Psoas muscle (tissue), 8 donors: ENCODE measurements at places on chromosomes 4 and X.

- no peak for DNase-seq
Measured at GRCh38 chr4:137614491-137614890, 82.2 kb upstream of the PCDH18 start.

DNA sequence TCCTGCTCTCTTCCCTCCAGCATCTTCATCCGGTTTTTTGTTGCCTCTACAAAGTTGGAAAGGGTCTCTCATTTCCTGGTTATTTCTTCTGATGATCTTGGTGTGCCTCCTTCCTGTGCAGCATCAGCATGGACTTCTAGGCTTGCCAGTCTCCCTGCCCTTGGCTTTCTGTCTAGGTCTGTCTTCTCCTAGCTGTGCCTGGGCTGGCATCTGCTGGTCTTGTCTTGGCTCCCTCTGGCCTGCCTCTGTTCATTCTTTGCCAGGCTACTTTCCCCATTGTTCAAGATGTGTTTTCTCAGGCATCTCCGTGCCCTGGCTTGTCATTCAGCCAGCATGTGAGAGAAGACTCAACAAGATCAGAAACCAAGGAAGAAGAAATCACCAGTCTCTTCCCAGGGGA, 9.7 kb downstream of the ZNF275 start:
- DNase-seq: no peak

DNA sequence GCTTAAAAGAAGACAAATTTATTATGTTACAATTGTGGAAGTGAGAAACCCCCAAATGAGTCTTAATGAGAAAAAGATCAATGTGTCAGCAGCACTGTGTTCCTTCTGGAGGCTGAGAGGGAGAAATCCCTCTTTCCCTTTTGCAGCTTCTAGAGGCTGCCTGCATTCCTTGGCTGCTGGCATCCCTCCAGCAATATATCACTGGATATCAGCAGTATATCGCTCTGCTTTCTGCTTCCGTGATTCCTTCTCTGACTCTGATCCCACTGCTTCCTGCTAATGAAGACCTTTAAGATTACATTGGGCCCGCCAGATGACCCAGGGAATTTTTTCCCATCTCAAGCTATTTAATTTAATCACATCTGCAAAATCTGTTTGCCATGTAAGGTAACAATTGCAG, 1008.0 kb downstream of the RAPGEF2 start:
- DNase-seq: no peak

DNA sequence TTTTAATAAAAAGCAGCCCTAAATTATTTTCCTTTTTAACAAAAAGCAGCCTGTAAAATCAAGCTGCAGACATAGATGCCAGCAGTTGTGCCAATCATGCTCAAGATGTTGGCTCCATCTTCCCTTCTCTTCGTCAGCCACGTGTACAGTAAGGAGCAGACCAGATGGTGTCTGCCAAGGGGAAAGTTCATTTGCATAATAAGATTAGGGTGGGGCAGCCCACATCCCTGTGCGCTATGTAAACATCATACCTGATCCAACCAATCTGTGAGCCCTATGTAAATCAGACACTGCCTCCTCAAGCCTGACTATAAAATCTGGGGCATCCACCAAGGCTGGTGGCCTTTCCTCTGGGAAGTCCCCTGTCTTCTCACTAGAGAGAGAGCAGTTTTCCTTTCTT, 23.1 kb upstream of the C1GALT1C1 start:
- DNase-seq: no peak

GRCh38 chr4:145884775-145885174, 53.8 kb downstream of the ZNF827 start:
- DNase-seq: no peak

DNA sequence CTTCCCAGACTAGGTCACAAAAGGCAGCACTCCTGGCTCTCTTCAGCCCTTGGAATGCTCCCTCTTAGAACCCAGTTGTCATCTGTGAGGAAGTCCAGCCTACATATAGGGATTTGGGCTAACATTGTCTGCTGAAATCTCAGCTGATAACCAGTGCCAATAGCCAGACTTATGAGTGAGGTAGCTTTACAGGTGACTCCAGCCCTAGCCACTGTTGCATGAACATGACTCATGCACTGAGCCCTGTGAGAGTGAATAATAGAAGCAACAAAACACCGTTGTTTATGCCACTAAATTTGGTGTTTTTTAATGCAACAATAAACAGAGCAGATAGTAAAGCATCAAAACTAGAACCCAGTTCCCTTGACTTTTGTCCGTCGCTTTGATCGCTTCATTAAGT, 433.2 kb downstream of the STIM2 start:
- no peak for DNase-seq

DNA sequence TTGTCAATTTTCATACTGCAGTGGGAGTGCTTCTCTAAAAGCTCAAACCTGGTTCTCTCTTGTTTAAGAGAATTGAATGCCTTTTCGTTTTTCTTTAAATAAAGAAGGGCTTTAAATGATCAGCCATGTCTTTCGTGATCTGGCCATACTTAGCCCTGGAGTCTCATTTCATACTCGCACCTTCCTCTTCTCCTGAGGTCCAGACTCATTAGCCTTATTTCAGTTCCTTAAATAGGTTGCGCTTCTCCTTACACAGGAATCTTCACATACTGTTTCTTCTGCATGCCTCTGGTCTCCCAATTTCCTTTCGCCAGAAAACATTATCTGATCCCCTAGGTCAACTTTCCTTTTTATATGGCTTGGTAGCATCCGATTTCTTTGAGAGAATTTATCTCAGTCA, 565.6 kb upstream of the TENM3 start:
- no peak for DNase-seq

GRCh38 chrX:38109042-38109898, 102.9 kb downstream of the SYTL5 start:
- no peak for DNase-seq

DNA sequence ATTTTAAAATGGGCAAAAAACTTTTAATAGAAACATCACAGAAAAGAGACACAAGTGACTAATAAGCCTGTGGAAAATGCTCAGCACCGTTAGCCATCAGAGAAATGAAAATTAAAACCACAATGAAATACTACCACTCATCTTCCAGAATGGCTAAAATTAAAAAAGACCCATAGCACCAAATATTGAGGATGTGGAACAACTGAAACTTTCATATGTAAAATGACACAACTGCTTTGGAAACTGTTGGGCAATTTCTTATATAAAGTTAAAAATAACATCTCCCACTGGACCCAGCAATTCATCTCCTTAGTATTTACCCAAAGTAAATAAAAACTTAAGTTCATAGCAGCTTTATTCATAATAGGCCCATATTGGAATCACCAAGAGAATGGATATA, 94.2 kb downstream of the TENM3 start:
- DNase-seq: no peak

GRCh38 chr4:31655328-31655727, 935.2 kb downstream of the PCDH7 start:
- no peak for DNase-seq

DNA sequence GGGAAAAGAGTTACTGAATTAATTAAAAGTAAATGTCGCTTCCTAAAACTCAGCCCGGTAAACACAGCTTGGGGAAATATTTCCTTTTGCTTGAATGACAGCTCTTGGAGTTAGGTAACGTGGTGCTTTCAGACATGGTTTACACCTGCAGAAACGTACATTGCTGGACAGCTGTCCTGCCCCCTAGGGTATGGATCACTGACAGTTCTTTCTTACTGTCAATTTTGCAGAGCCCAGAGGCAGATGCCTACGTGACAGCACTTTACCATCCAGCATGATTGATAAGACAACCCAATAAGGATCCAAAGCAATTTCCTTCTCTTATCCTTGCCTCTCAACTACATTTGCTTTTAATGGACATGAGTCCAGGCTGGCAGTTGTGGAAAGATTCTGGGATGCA, 334.5 kb downstream of the PACRGL start:
- no peak for DNase-seq

DNA sequence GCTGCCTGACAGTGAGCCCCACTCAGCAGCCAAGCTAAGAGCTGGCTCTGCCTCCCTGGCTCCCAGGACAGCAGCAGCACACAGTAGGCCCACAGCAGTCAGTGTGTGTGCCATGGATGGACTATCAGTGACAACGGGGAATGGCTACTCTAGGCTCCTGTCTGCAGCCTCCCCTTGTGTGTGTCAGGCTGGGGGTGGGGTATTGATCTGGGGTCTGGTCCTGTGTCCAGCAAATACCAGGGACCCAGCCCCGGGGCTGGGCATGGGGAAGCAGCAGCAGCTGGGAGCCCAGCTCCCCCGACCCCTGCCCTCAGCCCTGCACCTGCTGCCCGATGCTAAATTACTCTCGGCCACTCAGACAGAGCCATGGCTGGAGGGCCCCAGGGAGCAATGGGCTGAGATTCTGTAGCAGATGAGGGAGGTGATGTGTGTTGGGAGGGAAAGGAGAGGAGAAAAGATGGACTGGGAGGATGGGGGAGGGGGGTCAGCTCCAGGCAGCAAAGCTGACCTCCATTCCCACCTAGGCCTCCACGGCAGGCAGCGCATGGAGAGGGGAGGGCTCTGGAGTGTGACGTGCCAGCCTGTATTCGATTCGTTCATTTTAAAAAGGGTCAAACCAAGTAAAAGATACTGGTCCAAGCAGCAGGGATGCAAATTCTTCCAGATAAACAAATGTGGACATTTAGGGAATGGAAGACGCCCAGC, 61.3 kb upstream of the CRMP1 start:
- no peak for DNase-seq

DNA sequence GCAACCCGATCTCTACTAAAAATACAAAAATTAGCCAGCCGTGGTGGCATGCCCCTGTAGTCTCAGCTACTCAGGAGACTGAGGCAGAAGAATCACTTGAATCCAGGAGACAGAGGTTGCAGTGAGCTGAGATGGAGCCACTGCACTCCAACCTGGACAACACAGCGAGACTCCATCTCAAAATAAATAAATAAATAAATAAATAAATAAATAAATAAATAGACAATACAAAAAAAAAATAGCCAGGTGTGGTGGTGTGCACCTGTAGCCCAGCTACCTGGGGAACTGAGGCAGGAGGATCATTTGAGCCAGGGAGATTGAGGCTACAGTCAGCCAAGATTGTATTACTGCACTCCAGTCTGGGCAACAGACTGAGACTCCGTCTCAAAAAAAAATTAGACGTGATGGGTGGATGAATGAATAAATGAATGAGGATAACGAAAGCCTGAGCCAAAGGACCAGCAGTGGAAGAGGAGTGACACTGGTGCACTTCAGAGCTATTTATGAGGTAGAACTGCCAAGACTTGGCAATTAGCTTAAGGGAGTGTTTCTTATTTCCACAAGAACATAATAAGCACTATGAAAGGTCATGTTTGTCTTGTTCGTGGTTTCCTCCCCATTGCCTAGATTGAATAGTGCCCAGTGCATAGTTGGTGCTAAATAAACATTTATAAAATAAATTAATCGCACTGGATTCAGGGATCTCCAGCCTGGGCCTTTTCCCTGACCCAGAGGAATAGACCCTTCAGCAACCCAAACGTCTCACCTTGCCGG, 232.2 kb downstream of the IDS start:
- DNase-seq: no peak

GRCh38 chr4:96894621-96895020, 1054.7 kb downstream of the PDHA2 start:
- DNase-seq: no peak

- DNase-seq: no peak
Measured at GRCh38 chrX:15336023-15336413, 695 bp upstream of the PIGA start.

- DNase-seq: no peak
Measured at GRCh38 chrX:24506082-24506481, 41.0 kb downstream of the PDK3 start.

- peak; percentile 58 for DNase-seq
Measured at GRCh38 chr4:128517739-128518510, 230.3 kb upstream of the PGRMC2 start.

DNA sequence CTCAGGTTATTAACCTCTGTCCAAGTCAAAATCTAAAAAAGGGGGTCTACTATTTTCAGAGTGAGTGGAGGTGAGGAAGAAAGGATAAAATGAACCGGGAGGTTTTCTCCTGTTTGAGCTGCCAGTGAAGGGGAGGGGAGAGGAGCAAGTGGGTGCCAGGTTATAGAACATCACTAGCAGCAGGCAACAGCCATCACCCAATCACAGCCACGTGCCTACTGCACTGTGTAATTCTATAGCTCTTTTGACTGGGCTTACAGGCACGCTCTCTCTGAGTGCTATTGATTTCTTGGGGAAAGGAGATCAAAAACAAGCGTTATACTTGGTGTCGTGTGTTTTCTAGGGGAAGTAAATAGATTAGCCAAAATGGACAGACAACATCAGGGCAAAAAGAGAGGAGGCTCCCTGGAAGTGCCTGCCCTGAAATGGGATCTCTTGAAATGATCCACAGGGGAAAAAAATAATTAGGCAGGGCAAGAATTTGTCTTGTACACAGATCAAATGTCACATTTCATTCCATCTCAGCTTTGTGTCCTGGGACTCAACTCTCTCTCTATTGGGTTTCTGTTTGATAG, 300.5 kb upstream of the LCORL start:
- DNase-seq: no peak

DNA sequence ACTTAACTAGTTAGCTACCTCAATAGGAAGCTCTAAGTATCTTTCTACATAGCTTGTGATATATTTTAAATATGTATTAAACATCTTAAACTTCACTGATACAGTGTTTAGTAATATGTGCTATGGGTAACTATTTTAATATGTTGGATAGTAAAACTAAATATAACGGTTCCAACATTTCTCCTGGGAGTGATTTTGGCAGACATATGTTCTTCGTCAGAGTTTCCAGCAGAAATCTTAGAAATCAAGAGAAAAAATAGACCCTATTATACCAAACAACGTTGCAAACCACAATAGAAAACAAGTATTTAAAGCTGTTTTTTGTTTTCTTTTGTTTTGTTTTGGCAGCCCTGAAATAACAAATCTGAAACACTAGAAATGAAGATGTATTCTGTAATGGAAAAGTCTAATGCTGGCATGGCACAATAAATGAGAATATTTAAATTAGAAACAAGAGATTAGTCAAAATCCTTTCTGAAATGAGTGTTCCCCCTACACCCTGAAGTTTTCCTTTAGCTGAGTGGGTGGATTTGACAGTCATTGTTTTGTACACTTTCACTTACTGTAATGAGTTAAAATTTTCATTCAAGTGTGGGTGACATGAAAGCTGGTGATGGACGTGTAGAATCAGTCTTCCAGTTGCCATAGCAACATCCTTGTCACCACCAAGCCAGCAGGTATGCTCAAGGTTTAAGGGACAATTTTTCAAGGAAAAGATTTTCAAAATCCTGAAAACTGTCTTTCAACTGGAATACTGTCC, 233.5 kb downstream of the SCFD2 start:
- DNase-seq: no peak

DNA sequence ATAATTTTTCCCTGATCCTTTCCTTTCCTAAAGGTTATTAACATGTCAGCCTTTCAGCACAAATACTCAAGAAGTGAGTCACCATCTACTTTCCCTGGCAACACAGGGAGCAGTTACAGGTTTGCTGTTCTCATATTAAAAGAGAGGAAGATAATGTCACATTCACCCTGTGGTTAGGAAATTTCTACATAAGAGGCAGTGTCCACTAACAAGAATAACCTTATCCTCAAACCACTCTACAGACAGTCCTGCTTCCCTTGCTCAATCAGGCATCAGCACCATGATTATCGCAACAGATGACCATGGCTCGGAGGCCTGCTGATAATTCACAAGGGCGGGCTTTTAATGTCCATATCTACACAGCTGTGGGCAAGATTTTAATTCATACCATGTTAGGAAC, 30.9 kb downstream of the RNF150 start:
- no peak for DNase-seq

GRCh38 chr4:173515458-173515857, 14.6 kb downstream of the HAND2 start:
- no peak for DNase-seq

- DNase-seq: no peak
Measured at GRCh38 chr4:145326491-145326890, 146.1 kb upstream of the OTUD4 start.

- no peak for DNase-seq
Measured at GRCh38 chr4:172357006-172357540, 543.9 kb downstream of the GALNTL6 start.

- DNase-seq: no peak
Measured at GRCh38 chrX:41332005-41332404, 2.0 kb upstream of the DDX3X start.
